ENCODE measurements at places on chromosomes 4 and X.

DNA sequence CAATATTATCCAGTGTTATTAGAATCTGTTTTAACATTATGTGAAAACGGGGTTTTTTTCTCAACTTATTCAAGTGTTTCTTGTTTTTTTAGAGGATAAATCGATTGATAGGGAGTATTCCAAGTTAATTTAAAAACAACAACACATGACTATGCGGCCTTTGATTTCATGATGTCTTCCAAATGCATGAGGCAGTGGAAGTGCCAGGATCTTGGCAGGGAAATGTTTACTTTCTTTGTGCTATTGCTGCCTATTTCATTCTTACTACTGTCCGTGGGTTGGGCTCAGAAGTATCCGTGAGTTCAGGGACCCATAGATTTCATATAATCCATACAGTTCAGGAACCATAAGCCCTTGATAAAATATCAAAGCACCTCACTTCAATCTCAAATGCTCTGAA lies 64.6 kb downstream of the ABCG2 start:
- no peak for DNase-seq

GRCh38 chr4:25144870-25145481 lies 15.3 kb downstream of the SEPSECS start:
- DNase-seq = no peak

- DNase-seq = no peak
These were observed 20.0 kb downstream of the MORF4L2 start for GRCh38 chrX:103666202-103667107.

DNA sequence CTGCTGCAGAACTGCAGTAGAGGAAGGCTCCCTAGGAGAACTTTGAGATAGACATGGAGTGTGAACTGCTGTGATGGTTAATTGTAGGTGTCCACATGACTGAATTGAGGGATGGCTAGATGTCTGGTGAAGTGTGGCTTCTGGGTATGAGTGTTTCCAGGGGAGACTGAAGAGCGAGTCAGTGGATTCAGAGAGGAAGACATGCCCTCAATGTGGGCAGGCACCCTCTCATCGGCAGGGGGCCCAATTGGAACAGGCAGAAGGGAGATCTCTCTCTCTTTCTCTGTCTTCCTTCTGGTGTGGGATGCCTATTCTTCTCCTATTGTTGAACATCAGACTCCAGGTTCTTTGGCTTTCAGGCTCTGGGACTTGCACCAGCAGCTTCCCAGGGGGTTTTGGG lies 304.7 kb upstream of the GATB start:
- DNase-seq = no peak

DNA sequence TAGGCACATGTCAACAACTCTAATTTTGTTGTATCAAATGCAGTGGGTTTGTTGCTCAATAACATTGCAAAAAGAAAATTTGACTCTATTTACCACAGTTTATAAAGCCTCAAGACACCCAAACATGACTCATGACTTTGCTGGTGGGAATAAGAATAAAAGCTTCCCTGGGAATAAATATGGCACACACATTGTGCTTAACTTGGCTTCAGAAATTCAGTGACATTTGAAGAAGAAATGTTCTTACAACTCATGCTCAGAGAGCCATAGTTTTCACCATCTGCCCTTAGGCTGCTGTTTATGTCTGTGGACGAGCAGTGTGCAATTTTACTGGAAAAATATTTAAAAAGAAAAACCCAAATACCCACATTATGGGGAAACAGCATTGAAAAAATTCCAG lies 60.9 kb downstream of the SPATA18 start:
- DNase-seq = no peak

GRCh38 chr4:183300655-183301054 lies 19.4 kb downstream of the CLDN22 start:
- no peak for DNase-seq

Measured in stimulated activated CD4-positive, alpha-beta T cell treated with anti-CD3 and anti-CD28 coated beads, Interleukin-1b, Interleukin-23, amount 100 ng/mL, for 24 hours (primary cell).